ENCODE measurements at places on chromosomes 7 and 10.

- DNase-seq = no peak
Observed at GRCh38 chr10:88987243-88987725, 3.3 kb upstream of the FAS start.

- DNase-seq = no peak
Observed at GRCh38 chr10:112628951-112629609, 182.1 kb downstream of the VTI1A start.

DNA sequence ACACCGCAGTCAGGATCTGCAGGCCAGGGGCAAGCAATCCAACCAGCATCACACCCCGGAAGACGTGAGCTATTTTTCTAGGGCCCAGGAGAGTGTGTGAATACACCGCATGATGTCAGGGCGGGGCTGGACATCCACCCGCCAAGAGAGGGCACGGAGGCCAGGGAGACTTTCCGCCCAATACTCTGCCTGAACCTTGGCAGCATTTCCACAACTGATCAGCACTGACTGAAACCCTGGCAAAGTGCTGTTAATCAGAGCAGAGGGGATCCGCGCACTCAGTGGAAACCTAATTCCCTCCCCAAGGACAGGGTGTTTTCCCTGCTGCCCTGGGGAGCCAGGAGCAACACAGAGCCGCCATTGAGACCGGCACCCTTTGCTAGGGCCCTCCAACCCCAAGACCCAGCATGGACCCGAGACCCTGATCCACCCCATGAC is 8.2 kb downstream of the MAD1L1 start:
- DNase-seq = no peak

DNA sequence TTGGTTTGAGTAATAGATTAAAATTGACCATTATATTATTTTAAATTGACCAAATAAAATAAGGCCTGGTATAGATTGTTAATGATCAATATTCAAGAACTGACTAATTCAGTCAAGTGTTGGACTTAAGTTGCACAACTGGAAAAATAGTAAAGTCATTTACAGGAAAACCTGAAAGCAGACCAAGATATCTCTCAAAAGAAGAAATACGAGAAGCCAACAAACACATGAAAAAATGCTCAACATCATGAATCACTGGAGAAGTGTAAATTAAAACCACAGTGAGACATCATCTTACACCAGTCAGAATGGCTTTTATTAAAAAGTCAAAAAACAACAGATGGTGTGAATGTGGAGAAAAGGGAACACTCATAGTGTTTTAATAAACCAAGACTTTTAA is 80.4 kb upstream of the MALRD1 start:
- DNase-seq = no peak

DNA sequence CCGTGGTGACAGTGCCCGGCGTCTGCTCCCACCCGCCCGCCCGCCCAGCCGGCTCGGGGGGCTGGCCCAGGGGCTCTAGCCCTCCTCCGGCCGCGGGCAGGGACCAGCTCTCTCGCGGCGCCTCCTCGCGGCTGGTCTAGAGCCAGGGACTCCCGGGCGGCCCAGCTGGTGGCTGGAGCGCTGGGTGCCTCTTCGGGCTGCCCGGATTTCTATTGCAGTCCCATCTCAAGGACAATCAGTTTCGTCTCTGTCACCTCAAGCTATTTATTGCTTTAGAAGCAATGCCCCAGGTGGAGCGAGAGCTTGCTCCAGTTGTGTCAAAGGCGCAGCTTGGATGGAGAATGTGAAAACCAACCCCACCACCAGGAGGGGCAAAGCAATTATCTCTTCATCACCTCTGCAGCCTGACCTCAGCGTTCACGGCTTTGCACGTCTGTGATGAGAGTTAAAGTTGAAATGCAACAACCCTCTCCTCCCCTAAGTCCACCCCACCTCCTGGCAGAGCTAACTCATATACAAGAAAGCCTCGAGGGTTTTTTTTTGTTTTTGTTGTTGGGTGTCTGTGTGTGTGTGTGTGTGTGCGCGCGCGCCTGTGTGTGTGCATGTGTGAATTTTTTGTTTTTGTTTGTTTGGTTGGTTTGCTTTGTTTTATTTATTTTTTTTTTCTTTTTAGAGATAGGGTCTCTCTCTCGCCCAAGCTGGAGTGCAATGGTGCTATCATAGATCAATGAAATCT is at the start of gene ITGA8:
Gene ITGA8 (minus strand): TSS at position 24 of the 736 bp plus-strand sequence. CDS start 151 bp downstream, outside the sequence.
- DNase-seq = peak; percentile 61

Measured in kidney capillary endothelial cell (primary cell).